ENCODE measurements at places on chromosomes 2 and 18.

DNA sequence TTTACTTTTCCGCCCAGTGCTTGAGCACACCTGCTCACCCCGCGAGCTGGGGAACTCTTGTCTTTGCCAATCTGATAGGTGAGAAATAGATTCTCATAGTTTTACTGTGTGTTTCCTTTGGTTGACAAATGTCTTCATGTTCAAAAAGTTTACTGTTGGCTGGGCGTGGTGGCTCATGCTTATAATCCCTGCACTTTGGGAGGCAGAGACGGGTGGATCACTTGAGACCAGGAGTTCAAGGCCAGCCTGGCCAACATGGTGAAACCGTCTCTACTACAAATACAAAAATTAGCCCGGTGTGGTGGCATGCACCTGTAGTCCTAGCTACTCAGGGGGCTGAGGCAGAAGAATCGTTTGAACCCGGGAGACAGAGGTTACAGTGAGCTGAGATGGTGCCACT lies 10.3 kb downstream of the ODC1 start:
- H3K4me1 ChIP-seq, result no peaks in the 10 kb centered on the region
- peaks cover 33% of the 10 kb centered on the region for H3K36me3 ChIP-seq
- no peak overlapping the region for H3K4me3 ChIP-seq
- H3K27ac ChIP-seq, result no peak overlapping the region
- H3K27me3 ChIP-seq, result no peaks in the 10 kb centered on the region
- no peak for DNase-seq

DNA sequence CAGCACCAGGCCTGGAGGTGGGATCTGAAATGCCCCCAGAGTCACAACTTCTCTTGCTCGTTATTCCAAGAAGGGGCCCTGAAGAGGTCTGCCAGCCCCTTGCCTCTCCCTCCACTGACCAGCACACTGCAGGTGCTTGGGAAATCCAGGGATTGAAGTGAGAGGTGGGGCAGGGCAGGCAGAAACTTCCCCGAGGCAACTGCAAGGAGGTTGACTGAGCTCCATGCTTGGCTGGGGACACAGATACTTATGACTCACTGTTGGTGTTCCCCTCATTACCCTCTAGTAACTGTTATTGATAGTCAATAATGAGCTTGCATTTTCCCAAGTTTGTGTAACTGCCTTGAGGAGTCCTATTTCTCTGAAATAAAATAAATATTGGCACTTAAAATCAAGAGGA lies 47.5 kb downstream of the MARCO start:
- H3K36me3 ChIP-seq, result no peaks in the 10 kb centered on the region
- DNase-seq, result no peak
- no peak overlapping the region for H3K27ac ChIP-seq
- no peaks in the 10 kb centered on the region for H3K27me3 ChIP-seq
- no peak overlapping the region for H3K4me3 ChIP-seq

- no peak for DNase-seq
- H3K36me3 ChIP-seq, result no peaks in the 10 kb centered on the region
- no peak overlapping the region for H3K27ac ChIP-seq
- peaks cover 66% of the 10 kb centered on the region for H3K4me1 ChIP-seq
Measured at GRCh38 chr2:105873721-105874120, 129.0 kb downstream of the NCK2 start.

DNA sequence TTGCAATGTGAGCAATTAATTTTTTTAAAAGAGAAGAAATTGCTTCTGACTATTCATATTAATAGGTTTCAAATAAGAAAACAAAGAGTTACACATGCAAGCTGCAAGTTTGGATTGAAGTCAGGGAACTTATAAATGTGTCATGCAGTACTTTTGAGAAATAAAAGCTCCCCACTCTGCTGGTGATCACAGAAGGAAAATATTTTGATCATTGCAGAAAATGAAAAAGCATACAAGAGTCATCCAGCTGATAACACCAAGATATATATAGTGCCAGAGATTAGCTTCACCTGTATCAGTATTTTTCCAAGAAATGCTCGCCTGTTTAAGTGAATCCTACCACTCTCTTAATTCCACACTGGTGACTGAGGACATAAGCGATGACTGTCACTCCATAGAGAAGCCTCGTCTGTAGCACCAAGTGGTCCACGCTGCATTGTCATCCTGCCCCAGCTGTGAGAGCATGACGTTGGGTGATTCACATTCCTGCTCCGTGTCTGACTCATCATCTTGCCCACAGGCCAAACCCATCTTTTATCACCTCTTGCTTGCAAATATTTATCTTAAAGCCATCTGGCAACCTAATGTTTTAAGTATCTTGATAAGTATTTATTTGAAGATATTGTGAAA lies 178.0 kb downstream of the ASXL3 start:
- H3K27ac ChIP-seq, result no peak overlapping the region
- no peak overlapping the region for H3K4me3 ChIP-seq
- DNase-seq, result no peak
- H3K27me3 ChIP-seq, result no peaks in the 10 kb centered on the region
- H3K4me1 ChIP-seq, result no peaks in the 10 kb centered on the region

DNA sequence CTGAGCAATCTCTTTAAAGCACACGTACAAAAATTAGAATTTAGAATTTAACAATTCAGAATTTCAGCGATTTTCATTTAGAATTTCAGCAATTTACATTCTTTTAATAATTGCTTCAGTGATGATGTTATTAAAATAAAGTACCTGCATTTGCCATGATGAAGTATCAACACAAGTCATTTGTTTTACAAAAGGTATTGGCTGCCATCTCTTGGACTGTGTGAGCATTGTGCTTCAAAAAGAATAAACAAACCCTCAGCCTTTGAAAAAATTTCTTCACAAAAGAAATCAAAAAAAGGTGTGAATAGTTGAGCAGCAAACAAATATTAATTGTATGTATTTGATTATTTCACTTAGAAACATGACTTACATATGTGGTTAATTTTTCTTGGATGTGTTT lies 27.1 kb upstream of the ZC3H15 start:
- no peak overlapping the region for H3K27ac ChIP-seq
- H3K4me1 ChIP-seq, result no peaks in the 10 kb centered on the region
- no peaks in the 10 kb centered on the region for H3K27me3 ChIP-seq
- DNase-seq, result no peak

GRCh38 chr18:70290482-70291294 lies 1.8 kb downstream of the SOCS6 start:
- no peaks in the 10 kb centered on the region for H3K27me3 ChIP-seq
- H3K4me3 ChIP-seq, result peak overlapping the region; percentile 55
- H3K27ac ChIP-seq, result peak overlapping the region; percentile 59
- DNase-seq, result no peak
- H3K4me1 ChIP-seq, result peaks cover 32% of the 10 kb centered on the region
- no peaks in the 10 kb centered on the region for H3K36me3 ChIP-seq

- peak; percentile 69 for DNase-seq
- peak overlapping the region; percentile 60 for H3K27ac ChIP-seq
- peaks cover 29% of the 10 kb centered on the region for H3K4me1 ChIP-seq
- H3K4me3 ChIP-seq, result no peak overlapping the region
- H3K27me3 ChIP-seq, result no peaks in the 10 kb centered on the region
Measured at GRCh38 chr18:74506448-74507084, 10.4 kb downstream of the CNDP2 start.

DNA sequence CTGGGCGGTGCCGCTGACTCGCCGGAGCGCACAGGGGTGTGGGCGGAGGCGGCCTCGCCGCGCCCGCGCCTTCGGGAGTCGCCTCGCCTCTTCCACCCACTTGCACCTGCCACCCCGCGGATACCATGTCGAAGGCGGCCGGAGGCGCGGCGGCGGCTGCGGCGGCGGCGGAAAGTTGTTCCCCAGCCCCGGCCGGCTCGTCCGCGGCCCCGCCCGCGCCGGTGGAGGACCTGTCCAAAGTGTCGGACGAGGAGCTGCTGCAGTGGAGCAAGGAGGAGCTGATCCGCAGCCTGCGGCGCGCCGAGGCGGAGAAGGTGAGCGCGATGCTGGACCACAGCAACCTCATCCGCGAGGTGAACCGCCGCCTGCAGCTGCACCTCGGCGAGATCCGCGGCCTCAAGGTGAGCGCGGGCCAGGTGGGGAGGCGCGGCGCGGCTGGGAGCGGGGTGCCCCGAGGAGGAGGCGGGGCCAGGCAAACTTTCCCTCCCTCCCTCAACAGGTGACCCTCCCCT lies 766 bp downstream of the CCDC85A start:
- peak overlapping the region; percentile 79 for H3K4me3 ChIP-seq
- H3K27me3 ChIP-seq, result no peaks in the 10 kb centered on the region
- DNase-seq, result peak; percentile 64
- no peaks in the 10 kb centered on the region for H3K36me3 ChIP-seq
- peaks cover 31% of the 10 kb centered on the region for H3K4me1 ChIP-seq
- peak overlapping the region; percentile 89 for H3K27ac ChIP-seq

DNA sequence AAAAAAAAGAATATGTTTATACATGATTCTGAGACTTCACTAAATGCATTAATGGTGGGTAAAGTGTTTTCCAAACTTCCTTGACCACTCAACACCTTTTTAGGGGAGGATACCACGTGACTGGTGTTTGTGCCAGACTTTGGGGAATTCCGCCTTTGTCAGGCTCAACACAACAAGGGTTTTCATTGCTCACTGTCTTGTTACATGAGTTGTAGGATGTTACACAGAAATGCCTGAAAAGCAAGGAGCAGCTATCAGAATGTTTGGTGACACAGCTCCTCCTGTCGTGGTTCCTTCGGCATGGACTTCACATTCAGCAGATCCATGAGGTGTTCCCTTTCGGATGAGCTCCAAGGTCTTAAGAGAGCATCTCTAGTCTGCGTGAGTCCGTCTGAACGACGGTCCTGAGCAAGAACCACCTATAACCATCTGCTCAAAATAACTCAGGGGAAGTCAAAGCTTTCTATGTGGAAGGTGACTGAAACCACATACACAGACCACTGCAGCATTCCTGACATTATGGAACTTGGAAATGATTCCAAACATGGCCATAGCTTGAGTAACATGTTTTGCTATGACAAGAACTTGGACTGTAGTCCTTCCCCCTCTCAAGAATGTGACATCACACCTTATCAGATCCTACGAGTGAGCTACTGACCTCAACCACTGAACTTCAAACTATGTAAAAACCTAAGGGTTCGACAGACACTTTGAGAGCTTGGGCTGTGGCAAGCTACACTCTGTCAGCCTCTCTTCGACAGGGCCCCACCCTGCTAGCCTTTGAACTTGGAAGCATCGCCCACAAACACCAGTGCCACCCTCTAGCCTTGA lies 57.5 kb downstream of the MCFD2 start:
- H3K4me1 ChIP-seq, result peaks cover 35% of the 10 kb centered on the region
- H3K36me3 ChIP-seq, result no peaks in the 10 kb centered on the region
- no peaks in the 10 kb centered on the region for H3K27me3 ChIP-seq
- no peak for DNase-seq

- H3K4me1 ChIP-seq, result no peaks in the 10 kb centered on the region
- H3K36me3 ChIP-seq, result no peaks in the 10 kb centered on the region
- H3K4me3 ChIP-seq, result no peak overlapping the region
- no peak for DNase-seq
Measured at GRCh38 chr2:240701091-240701735, 9.5 kb downstream of the AQP12A start.

All from thyroid gland (tissue), 4 donors.